ENCODE measurements at places on chromosomes 4 and X.

GRCh38 chr4:77481856-77482255 is 123.8 kb upstream of the CXCL13 start:
- no peak for DNase-seq

DNA sequence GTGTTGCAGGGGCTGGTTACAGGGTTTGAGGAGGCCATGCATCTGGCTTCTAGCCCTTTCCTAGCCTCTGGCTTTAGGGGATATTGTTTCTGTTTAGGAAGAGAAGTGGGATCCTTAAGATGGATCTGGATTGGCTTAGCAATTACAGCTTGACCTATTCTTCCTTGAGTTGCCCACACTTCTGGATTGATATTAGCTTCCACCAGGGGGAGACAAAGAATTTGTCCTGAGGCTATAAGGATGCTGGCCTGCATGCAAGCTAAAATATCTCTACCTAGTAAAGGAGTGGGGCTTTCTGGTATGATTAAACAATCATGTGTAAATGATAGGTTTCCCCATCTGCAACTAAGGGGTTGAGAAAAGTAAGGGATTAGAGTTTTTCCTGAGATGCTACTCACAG is 117.2 kb downstream of the TEX13C start:
- DNase-seq: no peak

GRCh38 chr4:152068866-152069265 is 308.1 kb upstream of the GATB start:
- DNase-seq: no peak

DNA sequence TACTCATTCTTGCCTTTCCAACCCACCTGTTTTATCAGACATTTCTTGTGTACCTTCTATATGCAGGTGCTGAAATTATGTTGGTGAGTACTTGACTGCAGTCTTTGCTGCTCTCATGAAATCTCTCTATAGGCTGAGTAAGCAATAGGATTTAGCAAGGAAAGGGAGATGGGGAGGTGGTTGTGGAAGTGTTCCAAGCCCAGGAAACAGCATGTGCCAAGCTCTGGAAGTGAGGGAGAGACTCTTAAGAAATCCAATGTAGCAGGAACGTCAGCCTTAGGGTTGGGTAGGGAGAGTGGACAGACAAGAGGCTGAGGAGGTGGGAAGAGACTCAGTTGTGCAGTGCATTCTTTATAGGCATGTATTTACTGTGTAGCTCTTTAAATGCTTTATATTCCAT is 5.6 kb downstream of the SEPTIN11 start:
- no peak for DNase-seq

GRCh38 chr4:168588916-168589531 is 92.2 kb downstream of the PALLD start:
- no peak for DNase-seq

GRCh38 chr4:70133473-70133872 is 20.6 kb upstream of the PRR27 start:
- no peak for DNase-seq

- DNase-seq: no peak
These were observed 128.5 kb downstream of the LARP7 start for GRCh38 chr4:112765317-112765974.

DNA sequence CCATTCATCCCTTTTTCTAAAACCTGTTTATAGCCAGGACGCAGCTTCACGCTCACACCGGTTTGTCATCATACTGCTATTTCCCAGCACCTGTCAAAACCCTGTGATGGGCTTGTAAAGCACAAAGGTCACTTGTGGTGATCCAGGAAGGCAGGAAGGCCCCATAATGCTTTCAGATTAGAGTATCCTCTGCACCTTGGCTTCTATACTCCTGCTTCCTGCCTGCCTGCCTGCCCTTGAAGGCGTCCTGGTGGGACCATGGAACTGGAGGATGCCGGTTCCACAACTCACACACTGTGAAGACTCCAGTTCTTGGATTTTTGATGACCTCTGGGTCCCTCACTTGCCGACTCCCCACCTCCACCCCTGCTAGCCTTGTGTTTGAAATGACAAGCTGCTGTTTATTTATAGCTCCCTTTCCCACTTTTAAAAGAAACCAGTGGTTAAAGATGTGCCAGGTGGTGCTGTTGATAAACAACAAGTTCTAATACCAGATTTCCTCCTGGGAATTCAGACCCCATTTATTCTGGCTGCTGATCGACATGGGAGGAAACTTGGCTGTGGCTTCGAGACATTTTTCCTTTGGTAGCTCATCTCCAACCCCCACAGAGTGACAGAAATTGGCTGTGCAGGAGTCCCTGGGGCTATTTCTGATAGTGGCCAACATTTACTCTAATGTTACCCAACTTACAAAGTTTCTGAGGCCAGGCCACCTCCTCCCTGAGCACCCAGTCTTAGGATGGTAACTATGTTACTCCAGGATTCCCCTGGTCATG is 211.5 kb downstream of the KDR start:
- DNase-seq: no peak

GRCh38 chrX:72666451-72666850 is 47.7 kb downstream of the PHKA1 start:
- no peak for DNase-seq

GRCh38 chr4:35734381-35735098 is 509.8 kb downstream of the ARAP2 start:
- DNase-seq: no peak

- DNase-seq: no peak
These were observed 40.1 kb upstream of the LDB2 start for GRCh38 chr4:16938512-16939040.

All from stimulated activated naive CD4-positive, alpha-beta T cell (primary cell).